ENCODE measurements at places on chromosomes 2 and 18.

GRCh38 chr2:171086352-171087290 lies 74.1 kb downstream of the TLK1 start:
- no peak for DNase-seq

DNA sequence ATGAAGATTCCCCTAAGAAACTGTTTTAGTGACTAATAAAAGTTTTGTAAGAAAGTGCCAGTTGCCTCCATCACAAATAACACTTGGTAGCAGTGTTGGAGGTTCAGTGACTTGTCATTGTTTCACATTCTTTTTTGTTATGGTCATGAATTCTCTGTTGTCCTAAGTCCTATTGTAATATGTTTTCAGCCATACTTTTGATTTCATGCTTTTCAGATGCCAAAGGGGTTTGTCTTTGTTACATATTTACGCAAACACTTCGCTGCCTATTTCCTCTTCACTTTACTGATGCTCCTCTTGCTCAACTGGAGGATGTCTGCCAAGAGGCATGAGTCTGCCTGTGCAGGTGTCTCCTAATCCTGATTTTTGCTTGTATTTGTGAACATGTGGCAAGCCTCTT lies 66.6 kb downstream of the PHLPP1 start:
- DNase-seq: no peak

DNA sequence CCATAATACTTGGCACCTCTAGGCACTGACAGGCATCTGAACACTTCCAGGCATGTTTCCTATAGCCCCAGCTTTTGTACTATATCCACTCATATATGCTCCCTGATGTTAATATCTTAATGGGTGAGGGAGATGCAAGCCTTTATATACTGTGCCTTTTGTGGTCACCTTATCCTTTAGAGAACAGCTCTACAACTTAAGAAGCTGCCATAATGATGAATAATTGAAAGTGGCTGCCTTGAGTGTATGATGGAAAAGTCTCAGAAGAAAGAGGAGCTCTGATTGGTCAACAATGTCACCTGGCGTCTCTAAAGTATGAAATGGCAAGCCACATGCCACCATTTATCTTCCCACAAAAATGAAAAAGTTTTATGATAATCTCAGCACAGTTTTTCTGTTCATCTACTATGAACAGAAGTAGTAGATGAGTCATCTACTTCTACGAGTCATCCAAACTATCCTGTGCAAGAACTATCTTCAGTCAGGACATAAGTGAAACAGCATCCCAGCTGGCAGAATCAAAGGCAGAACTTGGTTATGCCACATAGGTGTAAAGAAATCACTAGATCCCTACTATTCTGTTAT lies 997.9 kb upstream of the CELF4 start:
- DNase-seq: no peak

DNA sequence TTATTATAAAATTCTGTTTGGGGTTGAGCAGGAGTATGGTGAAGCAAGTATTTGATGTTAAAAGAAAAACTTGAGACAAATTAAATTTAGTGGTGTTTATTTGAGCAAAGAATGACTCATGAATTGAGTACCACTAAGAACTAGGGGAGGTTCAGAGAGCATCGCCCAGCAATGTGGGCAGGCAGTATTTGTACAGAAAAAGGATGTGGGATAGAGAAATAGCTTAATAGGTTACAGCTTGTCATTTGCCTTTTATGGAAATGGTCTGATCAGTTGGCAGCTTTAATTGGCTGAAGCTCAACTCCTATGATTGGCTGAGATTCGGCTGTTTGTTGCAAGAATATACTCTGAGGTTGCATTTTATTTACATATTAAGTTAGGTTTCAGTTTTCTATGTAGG lies 68.2 kb downstream of the LRATD1 start:
- no peak for DNase-seq

DNA sequence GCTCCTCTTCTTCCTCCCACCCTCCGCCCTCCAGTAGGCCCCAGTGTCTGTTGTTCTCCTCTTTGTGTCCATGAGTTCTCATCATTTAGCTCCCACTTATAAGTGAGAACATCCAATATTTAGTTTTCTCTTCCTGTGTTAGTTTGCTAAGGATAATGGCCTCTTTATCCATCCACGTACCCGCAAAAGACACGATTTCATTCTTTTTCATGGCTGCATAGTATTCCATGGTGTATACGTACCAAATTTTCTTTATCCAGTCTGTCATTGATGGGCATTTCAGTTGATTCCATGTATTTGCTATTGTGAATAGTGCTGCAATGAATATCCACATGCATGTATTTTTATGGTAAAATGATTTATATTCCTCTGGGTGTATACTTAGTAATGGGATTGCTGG lies 82.2 kb downstream of the COPS8 start:
- DNase-seq: no peak

All from activated T-helper 1 cell treated with anti-CD3 and anti-CD28 coated beads, Interleukin-2, amount 50 U/mL, for 16 hours (primary cell).